A549 (cell line): ENCODE measurements at places on chromosomes 2 and 18.

- DNase-seq, result no peak
Observed at GRCh38 chr2:58449286-58450010, 208.3 kb upstream of the FANCL start.

DNA sequence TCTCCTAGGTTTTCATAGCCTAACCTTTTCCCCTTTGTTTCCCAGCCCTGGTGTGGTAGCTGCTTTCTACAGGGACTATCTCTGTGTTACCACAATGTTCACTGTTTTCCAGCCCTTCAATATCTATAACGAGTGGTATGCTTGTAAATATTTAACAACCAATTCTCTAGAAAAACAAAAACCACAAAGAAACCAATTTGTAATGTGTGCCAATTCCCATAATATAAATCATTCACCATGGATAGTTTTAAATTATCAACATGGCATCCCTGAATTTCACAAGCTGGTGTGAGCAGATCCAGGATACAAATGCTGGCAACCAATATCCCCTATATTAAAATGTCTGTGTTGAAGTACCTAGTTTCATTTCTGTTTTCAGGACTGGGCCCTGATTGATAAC is 207.5 kb upstream of the FBXO11 start:
- DNase-seq, result no peak

GRCh38 chr2:172858473-172858745 is 122.8 kb downstream of the RAPGEF4 start:
- DNase-seq, result no peak

- no peak for DNase-seq
Observed at GRCh38 chr18:48815581-48816324, 135.0 kb downstream of the SMAD7 start.

DNA sequence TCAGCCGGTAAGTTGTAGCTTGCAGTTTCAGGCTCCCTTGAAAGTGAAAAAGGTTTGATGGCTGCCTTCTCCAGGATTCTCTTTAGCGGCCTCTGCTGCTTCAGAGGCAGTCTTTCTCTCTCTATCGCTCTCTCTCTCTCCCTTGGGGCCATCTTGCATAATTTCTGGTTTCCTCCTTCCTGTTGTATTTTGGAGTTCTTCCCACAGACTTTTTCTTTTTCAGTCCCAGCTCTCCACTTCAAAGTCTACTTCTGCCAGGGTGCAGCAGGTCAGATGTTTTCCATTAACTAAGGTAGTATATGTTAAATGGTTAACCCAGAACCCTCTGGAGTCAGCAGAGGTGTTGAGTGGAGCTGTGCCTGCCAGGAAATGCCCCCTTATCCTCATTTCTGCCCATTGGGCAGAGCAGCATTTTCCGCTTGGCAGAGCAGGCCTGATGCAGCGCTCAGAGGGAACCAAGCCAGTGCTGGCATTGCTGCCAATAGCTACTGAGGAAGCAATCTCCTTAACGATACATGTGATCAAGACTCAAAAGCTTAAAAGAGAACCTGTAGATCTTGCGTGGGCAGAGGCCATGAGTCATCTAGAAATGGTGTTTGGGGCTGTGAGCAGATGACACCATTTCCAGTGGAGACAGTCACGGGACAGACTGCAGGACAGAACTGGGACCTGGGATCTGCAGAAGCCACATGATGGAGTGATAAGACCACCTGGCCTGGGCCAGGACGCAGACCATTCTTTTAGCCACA is 20.8 kb downstream of the DBI start:
- peak; percentile 21 for DNase-seq

GRCh38 chr2:160264308-160264707 is 64.2 kb upstream of the ITGB6 start:
- DNase-seq, result no peak

- no peak for DNase-seq
Observed at GRCh38 chr18:22470248-22471235, 52.8 kb upstream of the CTAGE1 start.

DNA sequence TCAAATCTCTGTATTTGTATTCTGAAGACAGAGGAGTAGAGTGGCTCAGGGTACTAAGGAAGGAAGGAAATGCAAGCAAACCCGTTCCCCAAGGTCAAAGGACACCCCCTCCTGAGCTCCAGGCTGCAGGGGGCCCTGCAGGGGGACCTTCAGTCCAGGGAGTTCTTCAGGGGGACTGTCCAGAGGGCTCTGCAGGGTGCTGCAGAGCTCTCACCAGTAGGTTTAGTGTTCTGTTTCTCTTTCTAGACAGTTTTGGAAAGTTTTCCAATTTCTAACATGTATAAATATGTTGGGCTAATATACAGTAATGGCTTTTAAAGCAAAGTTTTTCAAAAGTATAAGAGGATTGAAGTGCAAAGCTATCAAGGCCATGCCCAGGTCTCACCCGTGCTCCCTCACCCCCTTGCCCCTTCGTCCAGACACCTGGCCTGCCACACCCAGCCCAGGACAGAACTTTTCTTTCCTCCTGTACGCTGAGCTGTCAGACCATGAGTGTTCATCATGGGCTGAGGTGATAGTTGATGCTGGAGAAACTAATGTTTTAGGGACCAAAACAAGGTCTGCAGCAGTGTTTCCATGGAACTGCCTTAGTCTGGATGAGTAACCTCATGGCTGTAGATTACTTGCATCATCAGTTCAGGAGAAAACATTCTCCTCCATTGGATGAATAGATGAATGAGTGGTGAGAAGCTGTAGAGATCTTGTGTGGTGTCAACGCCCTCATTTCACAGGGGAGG is 134.2 kb downstream of the GLI2 start:
- DNase-seq, result no peak

DNA sequence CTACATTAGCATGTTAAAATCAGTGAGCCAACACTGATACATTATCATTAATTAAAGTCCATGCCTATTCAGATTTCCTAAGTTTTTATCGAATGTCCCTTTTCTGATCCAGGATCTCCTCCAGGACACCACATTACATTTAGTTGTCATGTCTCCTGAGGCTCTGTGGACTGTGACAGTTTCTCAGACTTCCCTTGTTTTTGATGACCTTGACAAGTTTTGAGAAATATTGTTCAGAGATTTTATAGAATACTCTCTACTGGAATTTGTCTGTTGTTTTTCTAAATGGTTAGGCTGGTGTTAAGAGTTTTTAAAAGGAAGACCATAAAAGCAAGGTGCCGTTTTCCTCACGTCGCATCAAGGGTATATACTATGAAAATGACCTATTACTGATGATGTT is 16.3 kb upstream of the MAPRE3 start:
- DNase-seq, result no peak

DNA sequence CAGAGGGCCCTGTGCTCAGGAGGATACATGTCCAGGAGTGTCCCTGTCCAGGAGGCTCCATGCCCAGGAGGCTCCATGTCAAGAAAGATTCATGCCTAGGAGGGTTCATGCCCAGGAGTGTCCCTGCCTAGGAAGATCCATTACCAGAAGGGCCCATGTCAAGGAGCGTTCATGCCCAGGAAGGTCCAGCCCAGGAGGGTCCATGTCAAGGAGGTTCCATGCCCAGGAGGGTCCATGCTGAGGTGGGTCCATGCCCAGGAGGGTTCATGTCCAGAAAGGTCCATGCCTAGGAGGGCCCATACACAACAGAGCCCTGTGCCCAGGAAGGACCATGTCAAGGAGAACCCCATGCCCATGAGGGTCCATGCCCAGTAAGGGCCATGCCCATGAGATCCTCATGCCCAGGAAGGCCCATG is 7.0 kb downstream of the GPR35 start:
- no peak for DNase-seq

DNA sequence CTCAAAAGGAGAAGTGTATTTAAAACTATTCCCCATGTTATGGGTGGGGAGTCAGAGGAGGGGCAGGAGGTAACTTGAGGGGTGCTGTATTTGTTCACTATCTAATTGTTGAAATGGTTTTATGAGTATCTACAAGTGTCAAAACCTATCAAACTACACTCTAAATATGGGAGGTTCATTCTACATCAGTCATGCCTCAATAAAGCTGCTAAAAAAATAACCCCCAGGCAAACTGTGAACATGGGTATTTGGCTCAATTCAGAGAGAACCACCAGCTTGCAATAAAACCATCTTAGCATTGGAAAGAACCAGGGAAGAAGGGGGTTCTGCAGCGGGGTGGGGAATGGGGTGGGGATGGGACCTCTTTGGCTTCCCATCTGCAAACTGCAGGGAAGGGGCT is 176.0 kb upstream of the SMAD2 start:
- no peak for DNase-seq

DNA sequence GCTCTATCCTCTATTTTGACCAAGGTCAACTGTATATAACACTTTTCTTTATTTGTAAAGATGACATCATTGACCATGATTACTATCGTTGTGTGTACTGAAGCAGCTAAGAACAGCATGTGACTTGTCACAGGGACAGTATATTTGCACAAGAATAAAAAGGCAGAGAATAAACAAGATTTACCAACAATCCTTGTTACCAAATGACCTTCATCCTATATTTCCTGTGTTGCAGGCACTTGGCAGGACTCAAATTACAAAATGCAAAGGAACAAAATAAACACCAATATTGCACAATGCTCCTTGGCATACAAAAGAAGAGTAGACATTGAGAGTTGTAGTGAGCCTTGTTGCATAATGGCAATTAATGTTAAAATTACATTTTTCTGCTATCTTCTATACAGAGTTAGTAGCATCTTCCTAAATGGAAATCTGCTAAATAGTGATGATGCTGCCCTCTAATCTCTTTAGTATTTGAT is 61.8 kb downstream of the RFTN2 start:
- DNase-seq, result peak; percentile 40

GRCh38 chr2:240433973-240434727 is 1.3 kb upstream of the GPC1 start:
- peak; percentile 83 for DNase-seq

DNA sequence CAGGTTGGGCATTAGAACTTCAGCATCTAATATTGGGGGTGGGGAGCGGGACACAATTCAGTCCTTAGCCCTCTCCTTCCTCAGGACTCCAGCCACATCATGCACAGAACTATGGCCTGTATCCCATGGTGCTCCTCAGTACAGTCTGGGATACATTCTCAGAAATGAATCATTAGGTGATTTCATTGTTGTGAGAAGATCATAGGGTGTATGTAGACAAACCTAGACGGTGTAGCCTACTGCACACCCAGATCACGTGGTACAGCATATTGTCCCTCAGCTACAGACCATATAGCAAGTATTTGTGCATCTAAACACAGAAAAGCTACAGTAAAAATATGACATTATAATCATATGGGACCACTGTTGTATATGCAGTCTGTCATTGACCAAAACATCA is 23.2 kb upstream of the IMP4 start:
- no peak for DNase-seq

- DNase-seq, result peak; percentile 3
Observed at GRCh38 chr2:194203898-194204297, 1453.1 kb upstream of the SLC39A10 start.

DNA sequence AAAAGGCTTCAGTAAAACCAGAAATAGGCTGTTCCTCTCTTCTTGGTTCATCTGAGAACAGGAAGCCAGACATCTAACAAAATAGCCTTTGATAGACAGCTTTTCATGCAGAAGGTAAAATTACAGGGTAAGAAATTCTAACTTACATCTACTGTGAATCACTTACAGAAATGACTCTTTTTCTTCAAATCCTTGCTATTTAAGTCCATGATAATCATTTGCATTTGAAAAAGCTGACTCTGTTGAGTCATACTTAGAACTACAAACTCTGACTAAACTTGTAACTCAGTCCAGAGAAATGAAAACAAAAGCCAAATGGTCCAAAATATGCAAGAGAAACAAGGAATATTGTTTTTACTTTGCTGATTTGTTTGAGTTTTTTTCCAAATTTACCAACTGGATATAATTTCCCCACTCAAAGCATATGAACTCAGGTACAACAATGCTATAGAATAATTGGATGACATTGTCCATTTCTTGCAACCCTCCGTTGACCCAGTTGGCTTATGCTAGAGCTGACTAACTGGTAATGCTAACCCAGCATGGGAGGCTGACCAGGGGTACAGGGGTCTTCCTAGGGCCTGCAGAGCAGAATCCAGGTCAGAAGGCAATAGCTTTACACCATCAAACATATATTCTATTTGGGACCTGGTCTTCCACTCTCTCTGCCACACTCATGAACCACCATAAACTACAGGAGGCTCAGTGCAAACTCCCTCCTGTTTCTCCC is 18.8 kb upstream of the MREG start:
- DNase-seq, result no peak

GRCh38 chr18:12816451-12816850 is 67.6 kb downstream of the PTPN2 start:
- no peak for DNase-seq

- DNase-seq, result no peak
Observed at GRCh38 chr2:218806346-218806978, 24.5 kb downstream of the CYP27A1 start.

- DNase-seq, result no peak
Observed at GRCh38 chr18:62379051-62379450, 53.9 kb downstream of the TNFRSF11A start.

DNA sequence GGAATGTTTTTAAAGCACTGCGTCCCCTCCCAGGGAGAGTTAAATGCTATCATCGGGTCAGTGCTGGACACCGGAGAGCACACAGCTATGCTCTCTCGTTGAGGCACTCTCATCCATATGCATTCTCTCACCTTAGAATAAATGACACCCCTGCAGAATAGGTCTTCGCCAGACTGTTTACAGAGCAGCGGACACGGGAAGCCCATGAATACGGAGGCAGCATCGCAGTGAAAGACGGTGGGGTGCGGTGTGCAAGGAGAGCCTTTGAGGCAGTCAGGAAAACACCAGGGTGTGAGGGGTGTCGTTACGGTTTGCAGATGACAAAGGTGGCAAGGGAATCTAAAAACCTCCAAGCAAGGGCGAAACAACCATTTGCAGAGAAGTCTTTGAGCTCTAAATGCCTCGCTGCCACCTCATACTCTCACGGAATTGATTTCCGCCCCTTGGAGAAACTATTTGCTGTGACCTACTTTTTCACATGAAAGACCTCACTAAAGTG is 169.2 kb upstream of the FHL2 start:
- DNase-seq, result no peak

GRCh38 chr2:127887776-127888130 is 2.0 kb upstream of the AMMECR1L start:
- no peak for DNase-seq

DNA sequence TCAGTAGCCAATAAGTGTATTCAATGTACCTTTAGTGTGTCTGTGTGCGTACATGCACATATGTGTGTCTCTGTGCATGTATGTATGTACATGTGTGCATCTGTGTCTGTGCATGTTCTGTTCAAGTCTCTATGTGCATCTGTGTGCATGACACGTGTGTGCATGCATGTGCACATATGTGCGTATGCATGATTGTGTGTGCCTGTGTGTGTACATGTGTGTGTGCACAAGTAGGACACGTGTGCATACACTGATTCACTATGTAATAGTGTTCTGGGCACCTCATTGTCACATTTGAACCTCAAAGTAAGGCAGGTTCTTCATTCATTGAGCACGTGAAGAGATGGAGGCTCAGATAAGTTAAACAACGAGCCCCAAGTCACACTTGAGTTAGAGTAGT is 142.6 kb upstream of the COPS8 start:
- DNase-seq, result no peak

DNA sequence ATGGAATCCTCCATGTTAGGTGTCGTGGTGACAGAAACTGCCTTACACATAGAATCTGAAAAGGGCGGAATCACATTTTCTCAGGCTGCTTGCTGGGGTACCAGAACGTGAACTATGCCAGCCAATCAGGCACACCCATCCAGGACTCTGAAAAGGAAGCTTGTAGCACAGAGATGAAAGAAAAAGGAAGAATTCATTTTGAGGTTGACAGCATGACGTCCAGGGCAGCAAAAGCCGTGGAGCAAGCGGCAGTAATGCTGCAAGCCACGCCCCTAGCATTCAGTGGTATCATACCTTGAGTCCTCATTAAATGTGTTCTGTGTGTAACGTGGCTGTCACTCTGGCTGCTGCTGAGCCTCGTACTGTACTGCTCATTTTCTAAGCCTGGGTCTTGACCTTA is 304.0 kb downstream of the DYSF start:
- no peak for DNase-seq

GRCh38 chr2:11624893-11625292 is 45.1 kb downstream of the NTSR2 start:
- DNase-seq, result no peak
